ENCODE measurements at places on chromosomes 11 and 22. TPM values are rescaled to one million over a fixed set of nuclear protein-coding genes. Genes with fewer than 3 reads are reported as not detected.

- peaks cover 64% of the 10 kb centered on the region for H3K4me1 ChIP-seq
- peaks cover 11% of the 10 kb centered on the region for H3K27me3 ChIP-seq
- no peak overlapping the region for H3K27ac ChIP-seq
- H3K36me3 ChIP-seq = no peaks in the 10 kb centered on the region
- H3K4me3 ChIP-seq = peak overlapping the region; percentile 6
These were observed 6.4 kb downstream of the FAM83F start for GRCh38 chr22:40001106-40001505.

DNA sequence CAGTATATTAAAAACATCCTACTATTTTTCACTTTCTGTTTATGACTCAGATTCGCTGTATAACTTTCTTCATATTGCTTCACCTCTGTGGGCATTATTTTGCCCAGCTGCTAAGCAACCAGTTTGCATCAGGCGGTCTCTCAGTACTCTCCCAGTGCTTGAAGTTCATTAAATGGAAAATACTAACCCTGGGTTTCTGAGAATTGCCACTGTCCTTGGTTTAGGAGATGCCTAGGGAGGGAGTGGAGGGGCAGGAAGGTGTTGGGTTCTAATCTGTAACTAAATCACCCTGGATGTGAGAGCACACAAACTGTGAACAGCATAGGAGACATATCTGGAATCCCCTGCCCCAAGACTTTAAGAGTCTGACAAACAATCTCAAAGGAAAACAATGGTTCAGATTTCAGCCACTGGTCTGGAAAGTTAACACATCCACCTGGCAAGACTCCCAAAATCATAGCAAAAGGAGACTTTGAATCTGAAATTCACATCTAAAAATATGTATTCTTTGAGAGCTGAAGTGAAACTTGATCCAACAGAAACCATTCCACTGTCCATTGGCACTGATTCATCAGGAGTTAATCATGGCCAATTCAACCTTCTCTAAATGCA lies 540.0 kb downstream of the SOX6 start:
- no peak overlapping the region for H3K4me3 ChIP-seq
- no peaks in the 10 kb centered on the region for H3K36me3 ChIP-seq
- peaks cover 2% of the 10 kb centered on the region for H3K27me3 ChIP-seq
- H3K27ac ChIP-seq = no peak overlapping the region

DNA sequence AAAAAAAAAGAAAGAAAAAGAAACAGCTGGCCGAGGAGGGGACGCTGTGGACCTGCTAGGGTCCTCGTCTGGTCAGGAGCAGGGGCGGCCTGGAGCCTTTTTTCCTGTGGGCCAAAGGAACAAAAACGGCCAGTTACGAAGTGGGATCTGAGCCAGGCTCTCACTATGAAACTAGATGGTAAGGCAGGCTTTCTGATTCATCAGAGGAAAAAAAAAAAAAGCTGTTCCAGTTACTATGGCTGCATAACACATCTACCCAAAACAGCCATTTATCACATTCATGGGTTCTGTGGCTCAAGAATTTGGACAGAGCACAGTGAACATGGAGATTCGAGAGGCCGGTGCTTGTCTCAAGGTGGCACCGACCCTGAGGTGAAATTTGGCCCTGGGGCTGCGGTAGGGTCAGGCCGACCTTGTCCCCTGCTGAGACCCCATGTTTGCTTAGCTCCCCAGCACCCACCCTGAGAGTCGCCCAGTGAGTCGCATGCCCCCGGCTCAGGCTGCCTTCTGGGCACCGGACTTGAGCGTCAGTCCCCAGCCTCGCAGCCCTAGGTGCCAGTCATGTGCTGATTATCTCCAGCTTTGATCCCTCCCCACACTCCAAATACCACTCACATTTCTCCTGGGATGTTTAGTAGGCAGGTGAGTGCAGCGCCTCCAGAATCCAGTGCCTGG lies 34.2 kb downstream of the MRGPRD start:
- H3K27me3 ChIP-seq = no peaks in the 10 kb centered on the region
- H3K4me1 ChIP-seq = peaks cover 10% of the 10 kb centered on the region
- no peak overlapping the region for H3K4me3 ChIP-seq
- no peaks in the 10 kb centered on the region for H3K36me3 ChIP-seq
- DNase-seq = no peak

The C1QTNF5 gene
- total RNA-seq = 0.32 TPM

Measured in glutamatergic neuron (in vitro differentiated cells).